ENCODE measurements at places on chromosomes 3 and 15.

GRCh38 chr3:57840473-57840872, 84.4 kb downstream of the SLMAP start:
- DNase-seq = no peak

- no peak for DNase-seq
These were observed 10.7 kb upstream of the IQSEC1 start for GRCh38 chr3:13083898-13084297.

DNA sequence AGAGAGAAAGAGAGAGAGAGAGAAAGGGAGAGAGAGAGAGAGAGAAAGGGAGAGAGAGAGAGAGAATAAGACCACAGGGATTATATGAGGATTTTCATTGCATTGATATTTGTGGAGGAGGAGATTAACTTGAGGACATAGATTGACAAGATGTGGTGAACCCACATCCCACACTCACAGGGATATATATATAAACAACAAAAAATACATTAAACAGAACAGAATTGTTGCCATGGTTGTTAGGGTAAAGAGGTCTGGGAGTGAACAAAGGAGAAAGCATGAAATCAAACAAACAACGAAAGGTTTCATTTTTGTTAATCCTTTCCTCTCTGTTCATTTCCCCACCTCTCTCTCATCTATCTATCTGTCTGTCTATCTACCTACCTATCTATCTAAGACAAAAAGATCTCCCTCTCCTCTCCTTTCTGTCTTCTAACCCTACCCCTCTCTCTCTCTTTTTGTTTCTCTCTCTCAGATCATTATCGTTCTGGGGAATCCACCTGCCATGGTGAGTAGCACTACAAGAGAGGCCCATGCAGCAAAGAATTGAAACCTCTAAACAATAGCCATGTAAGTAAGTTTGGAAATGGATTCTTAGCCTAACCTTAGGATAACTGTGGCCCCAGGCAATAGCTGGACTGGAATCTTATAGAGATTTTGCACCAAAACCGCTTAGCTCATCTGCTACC, 280.9 kb downstream of the RAP2B start:
- no peak for DNase-seq

DNA sequence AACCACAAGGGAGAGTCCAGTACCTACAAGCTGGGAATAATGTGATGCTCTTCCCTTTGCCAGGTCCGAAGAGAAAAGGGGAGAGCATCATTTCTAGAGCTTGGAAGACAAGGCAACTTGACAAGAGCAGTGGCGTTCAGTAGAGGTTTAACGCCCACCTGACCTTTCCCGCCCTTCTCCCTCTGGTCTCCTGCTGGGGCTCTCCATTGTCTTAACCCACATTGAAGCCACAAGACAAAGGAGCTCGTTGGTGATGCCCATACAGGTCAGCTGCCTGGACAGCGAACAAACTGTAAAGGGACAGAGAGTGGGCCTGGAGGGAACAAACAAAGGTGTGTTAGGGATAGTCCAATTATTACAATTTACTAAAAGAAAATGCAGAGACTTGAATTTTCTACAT, 13.1 kb upstream of the DUT start:
- no peak for DNase-seq

GRCh38 chr15:66251790-66252684, 1.5 kb downstream of the MEGF11 start:
- peak; percentile 47 for DNase-seq

DNA sequence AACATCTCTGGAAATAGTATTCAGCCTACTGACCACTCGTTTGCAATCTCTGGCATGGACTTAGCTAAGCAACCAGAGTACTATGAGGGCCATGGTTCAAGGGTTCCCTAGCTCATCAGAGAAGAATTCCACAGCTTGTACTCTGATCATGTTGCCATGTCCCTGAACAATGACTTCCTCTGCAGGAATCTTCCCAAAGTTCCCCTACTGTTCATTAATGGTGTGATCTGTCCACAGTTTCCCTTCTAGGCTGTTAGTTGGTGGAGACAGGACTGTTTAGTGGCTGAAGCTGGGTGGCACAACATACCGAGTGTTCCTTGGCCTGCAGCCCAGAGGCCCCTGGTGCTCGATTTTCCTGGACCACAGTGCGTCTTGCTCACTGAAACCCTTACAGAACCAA, 44.4 kb upstream of the GALNT15 start:
- no peak for DNase-seq

DNA sequence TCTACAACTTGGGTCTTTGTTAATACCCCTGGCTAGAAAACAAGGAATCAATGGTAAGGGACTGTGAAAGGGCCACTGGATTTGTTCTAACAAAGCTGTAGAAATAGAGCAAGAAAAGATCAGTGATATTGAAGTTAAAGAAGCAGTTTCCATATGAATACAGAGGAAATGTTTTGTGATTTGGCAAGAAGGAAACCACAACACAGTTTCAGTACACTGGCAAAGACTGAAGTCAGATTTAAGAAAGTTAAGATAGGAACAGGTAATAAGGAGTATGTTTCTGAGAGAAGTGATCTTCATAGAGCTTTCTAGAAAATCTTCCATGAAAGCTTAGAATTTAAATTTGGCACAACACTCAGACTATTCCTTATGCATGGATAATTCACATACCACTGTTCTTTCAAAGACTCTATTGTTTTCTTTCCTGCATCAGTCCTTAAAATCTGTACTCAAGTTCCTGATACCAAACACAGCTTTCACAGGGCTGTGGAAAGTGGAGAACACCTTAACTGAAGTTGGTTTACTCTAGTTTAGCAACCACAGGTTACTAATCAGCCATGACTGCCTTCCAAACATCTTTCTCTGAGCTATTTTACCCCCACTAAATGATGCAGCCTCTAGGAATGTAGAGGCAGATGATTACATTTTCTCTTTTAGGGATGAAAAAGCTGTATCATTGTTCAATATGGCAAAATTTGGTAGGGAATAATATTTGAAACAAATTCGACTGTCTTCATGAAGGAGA, 32.4 kb upstream of the ALCAM start:
- DNase-seq = no peak

DNA sequence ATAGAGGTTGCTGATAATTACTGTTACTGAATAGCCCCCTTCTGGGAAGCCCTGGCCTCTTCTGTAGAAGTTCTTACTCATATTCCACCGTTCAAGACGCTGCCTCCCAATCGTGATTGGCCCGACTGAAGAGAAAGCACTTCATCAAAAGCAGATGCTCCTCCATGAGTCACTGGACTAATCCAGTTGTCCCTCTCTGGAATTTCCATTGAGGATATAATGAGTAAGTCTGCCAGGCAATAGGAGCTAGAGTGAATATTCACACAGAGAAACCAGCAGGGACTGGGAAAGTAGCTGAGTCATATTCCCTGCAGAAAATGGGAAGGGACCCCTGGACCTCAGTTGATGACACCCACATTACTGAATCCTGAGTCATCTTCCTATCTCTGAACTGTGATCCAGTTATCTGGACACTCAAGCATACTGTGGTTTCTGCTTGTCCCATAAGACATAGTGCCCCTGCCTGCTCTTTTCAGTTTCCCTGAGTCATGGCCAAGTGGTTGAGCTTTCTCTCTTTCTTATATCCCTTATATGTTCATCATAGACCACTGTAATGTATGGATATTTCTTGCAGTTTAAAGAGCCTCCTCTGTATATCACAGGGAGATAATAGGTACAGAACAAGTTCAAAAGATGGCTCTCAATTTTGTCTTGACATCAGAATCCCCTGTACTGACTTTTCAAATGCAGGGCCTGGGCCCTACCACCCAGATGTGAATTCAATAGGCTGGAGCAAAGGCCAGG, 151.2 kb upstream of the CDIN1 start:
- no peak for DNase-seq

DNA sequence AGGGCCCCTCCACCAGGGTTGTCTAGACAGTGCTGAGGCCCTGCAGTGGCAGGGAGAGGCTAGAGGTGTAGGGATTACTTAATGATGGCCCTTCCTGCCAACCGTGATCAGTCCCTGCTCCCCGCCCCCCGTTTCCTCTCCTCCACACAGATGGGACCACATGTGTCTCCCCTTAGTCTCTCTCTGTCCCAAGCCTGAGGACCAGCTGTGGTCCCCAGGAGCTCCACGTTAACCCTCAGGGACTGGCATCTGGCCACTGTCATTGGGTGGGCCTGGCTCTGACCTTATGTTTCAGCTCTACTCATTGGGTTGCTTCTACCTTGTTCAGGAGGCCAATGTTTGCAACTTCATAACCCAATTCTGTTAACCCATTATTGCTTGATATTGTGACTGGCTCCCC, 6.0 kb upstream of the ALPK3 start:
- DNase-seq = no peak

DNA sequence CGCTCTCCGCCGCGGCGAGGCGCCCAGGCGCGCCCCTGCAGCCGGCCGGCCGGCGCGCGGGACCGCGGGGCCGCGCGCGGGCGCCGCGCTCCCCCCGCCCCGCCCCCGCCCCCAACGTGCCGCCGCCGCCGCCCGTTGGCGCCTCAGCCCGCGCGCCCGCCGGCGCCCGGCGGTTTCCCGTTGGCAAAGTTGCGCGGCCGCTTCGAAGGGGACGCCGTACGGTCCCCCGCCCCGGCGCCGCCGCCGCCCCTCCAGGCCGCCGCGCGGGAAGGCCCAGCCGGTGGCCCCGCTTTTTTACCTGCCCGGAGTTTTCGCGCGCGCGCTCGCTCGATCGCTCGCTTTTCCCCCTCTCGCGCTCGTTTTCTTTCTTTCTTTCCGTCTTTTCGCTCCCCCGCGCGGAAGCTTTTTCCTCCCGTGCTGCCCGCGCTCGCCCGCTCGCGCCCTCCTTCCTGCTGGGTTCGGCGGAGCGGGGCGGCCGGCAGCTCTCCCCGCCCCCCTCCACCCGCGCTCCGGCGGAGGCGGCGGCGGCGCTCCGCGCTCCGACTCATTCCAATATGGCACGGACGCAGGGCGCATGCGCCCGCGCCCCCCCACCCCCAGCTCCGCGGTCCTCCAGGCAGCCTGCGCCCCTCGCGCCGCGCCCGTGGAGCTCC, at the start of gene SFMBT1:
TSS of gene SFMBT1 (minus strand) at position 556 of the 653 bp plus-strand sequence. CDS start 76,945 bp downstream, outside the sequence.
- peak; percentile 47 for DNase-seq

DNA sequence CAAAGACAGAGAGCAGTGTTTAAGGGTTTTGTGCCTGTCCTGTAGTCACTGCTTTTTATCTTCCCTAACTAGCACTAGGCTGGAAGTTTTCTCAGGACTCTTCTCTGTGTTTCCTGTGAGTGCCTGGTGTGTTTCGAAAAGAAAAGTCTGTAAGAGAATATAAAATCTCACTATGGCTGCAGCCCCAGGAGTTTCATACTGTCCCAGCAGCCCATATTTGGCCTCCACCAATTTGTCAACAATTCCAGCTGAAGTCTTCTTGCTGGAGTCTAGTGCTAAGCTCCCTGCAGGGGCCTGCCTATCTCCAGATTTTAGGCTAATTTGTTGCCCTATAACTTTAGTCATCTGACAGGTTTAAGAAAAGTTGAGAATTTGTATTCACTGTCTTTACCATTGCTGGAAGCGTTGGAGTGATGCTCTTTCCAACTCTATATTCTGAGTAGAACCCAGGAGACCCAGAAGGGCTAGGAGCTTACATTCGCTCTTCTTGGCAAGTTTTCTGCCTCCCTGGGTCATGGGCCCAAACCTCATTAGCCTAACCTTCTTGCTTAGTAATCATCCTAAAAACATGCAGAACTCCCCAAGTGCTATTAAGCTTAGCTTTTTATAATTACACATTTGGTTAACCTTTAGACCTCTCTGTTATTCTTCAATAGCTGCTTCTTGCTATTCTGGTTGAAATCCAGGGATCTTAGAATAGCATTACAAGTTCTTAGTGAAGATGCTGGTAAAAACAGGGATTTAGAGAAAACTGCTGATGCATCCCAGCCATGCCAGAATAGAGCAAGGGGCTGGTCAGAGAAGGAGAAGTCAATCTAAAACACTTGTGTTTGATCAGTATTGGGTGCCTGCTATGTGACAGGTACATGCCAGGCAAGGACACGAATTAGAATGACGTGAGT, 283.1 kb downstream of the NEK10 start:
- DNase-seq = no peak

DNA sequence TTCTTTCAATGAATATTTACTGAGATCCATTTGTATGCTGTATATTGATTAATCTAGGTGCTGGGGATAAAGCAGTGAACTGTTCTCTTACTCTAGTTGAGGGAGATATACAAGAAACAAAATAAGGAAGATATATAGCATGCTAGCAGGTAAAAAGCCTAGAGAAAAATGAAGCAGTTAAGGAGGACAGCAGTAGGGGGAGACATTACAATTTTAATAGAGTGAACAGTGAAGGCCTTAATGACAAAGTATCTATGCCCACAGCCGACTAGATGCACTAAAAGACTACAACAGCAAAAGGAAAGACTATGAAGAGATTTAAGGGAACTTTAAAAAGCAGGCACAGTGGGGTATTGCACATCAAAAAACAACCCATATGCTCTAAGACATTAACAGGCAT, 81.4 kb downstream of the XRN1 start:
- DNase-seq = no peak

DNA sequence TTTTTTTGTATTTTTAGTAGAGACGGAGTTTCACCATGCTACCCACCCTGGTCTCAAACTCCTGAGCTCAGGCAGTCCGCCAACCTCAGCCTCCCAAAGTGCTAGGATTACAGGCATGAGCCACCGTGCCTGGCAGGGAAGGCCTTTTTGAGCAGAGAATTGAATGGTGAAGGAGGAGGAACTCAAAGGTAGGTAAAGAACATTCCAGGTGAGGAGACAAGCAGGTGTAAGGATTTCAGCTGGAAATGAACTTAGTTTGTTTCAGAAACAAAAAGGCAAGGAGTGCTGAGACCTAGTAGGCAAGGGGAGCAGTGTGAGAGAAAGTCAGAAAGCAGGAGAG, 2.5 kb downstream of the TICRR start:
- DNase-seq = no peak

DNA sequence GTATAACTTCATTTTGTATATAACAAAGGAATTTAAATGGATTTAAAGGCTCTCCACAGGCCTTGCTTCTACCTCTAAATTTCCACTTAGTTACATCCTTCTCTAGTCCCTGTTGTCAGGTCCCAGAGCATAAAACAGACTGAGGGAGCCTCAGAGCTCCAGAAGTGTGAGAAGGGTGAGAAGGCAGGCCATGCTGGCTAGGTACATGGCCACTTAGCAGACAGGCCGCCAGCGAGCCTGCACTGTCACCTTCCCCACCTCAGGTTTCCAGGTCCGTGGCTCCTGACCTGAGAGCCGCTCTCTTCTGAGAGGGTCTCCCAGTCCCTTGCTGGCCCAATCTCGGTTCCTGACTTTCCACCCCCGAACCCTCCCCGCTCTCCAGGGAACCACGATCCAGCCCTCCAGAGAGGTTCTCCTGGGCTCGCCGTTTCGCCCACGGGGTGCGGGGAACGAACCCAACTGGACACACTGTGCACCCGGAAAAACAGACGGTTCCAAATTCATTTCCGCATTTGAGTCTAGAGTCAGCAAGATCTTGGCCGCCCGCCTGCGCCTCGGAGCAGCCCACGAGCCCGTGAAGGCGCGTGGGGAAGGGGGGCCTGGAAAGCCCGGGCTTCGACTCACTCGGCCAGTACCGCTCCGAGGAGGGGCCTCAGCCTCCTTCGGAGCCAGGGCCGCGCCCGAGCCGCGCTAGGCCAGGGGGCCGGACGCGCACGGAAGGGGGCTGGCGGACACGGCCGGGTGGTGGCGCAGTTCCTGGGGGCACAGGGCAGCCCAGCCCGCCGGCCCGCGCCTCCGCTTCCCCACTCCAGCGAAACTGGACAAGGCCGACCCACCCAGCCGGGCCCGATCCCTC, 16.7 kb upstream of the SOX2 start:
- DNase-seq = peak; percentile 81
